ENCODE measurements at places on chromosomes 11 and 22. TPM values are rescaled to one million over a fixed set of nuclear protein-coding genes. Genes with fewer than 3 reads are reported as not detected.

MTA2 gene
- total RNA-seq = 14.7 TPM

CEND1 gene
- total RNA-seq = 0.12 TPM

PKNOX2 gene
- total RNA-seq = 4.3 TPM

GNG3 gene
- total RNA-seq = not detected

GAL3ST1 gene
- 2.7 TPM for total RNA-seq

OR8G5 gene
- not detected for total RNA-seq

C11orf42 gene
- not detected for total RNA-seq

OR51Q1 gene
- total RNA-seq = not detected

PRR33 gene
- total RNA-seq = not detected

TIGD3 gene
- 0.14 TPM for total RNA-seq

BIRC2 gene
- 23.8 TPM for total RNA-seq

CSTPP1 gene
- 14.3 TPM for total RNA-seq

KCNJ11 gene
- 11.0 TPM for total RNA-seq

UBQLNL gene
- total RNA-seq = 0.53 TPM

OR6T1 gene
- total RNA-seq = not detected

NXPE2 gene
- not detected for total RNA-seq

BBOX1 gene
- total RNA-seq = 0.76 TPM

SLC5A1 gene
- 0.51 TPM for total RNA-seq

TMEM86A gene
- total RNA-seq = 2.8 TPM

CLCF1 gene
- 1.7 TPM for total RNA-seq

TRIM6 gene
- 1.7 TPM for total RNA-seq

OR56A1 gene
- not detected for total RNA-seq

ASRGL1 gene
- 11.2 TPM for total RNA-seq

GP1BB gene
- total RNA-seq = 1.4 TPM

F2 gene
- total RNA-seq = not detected

OR8D4 gene
- total RNA-seq = 0.16 TPM

MIAT gene
- total RNA-seq = 0.35 TPM

MMP12 gene
- 0.12 TPM for total RNA-seq

PGR gene
- total RNA-seq = 0.35 TPM

PGA4 gene
- 0.16 TPM for total RNA-seq

PARVA gene
- 43.3 TPM for total RNA-seq

PGAP2 gene
- total RNA-seq = 14.6 TPM

All from pancreas (tissue), 10 donors.